ENCODE measurements at places on chromosomes 5 and 9. TPM values are rescaled to one million over a fixed set of nuclear protein-coding genes. Genes with fewer than 3 reads are reported as not detected.

DNA sequence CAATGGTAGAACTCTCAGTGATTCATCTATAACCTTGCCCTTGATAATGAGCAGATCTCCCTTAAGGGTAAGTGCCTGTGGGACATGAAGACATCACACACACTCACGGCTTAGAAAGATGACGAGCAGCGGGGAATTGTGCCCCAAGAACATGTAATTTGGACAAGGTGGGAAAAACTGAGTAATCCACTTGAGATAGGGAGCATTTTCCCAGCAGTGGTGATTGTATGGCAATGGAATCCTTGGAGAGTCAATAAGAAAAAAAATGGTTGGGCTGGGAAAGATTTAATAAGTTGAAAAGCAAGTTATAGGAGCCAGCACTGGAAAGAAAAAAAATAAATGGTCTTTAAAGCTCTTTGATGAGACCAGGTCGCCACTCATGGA is 193.1 kb downstream of the GLIS3 start:
- H3K27ac ChIP-seq, result peak overlapping the region; percentile 88
- H3K27me3 ChIP-seq, result no peaks in the 10 kb centered on the region
- H3K36me3 ChIP-seq, result no peaks in the 10 kb centered on the region
- H3K4me3 ChIP-seq, result no peak overlapping the region

GRCh38 chr9:133188843-133189180 is 20.2 kb downstream of the OBP2B start:
- peaks cover 19% of the 10 kb centered on the region for H3K27me3 ChIP-seq
- no peaks in the 10 kb centered on the region for H3K36me3 ChIP-seq
- H3K4me3 ChIP-seq, result no peak overlapping the region

GRCh38 chr9:91897201-91897600 is 52.8 kb downstream of the ROR2 start:
- H3K4me3 ChIP-seq, result no peak overlapping the region
- peaks cover 21% of the 10 kb centered on the region for H3K27me3 ChIP-seq
- H3K27ac ChIP-seq, result no peak overlapping the region
- no peaks in the 10 kb centered on the region for H3K36me3 ChIP-seq

GRCh38 chr9:91048749-91049148 is 247.1 kb downstream of the SYK start:
- H3K4me3 ChIP-seq, result no peak overlapping the region
- H3K36me3 ChIP-seq, result no peaks in the 10 kb centered on the region
- H3K4me1 ChIP-seq, result peaks cover 17% of the 10 kb centered on the region
- H3K27me3 ChIP-seq, result no peaks in the 10 kb centered on the region
- no peak for DNase-seq

Gene FOXD4
- 0.29 TPM for total RNA-seq

GRCh38 chr9:127053960-127054359 is 68.5 kb downstream of the ANGPTL2 start:
- H3K27ac ChIP-seq, result no peak overlapping the region
- H3K36me3 ChIP-seq, result no peaks in the 10 kb centered on the region
- no peaks in the 10 kb centered on the region for H3K27me3 ChIP-seq

DNA sequence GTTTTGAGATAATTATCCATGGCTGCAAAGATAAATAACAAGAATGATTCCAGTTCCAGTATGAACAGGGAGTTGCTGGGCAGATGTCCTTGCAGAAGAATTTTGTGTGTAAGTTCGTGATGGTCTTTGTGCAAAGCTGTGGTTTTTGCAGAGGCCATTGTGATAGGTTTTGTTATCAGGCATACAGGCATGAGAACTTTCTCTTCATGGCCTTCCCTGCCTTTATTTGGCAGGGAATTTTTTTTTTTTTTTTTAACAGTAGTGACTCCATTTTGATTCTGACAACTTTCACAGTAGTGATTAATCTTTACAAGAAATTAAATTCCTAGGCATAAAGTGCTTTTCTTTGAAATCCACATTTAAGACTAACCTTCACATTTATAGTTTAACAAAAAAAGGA is 1999.5 kb upstream of the CDH6 start:
- H3K27ac ChIP-seq, result no peak overlapping the region
- no peaks in the 10 kb centered on the region for H3K27me3 ChIP-seq
- H3K4me1 ChIP-seq, result no peaks in the 10 kb centered on the region

All from osteoblast (primary cell).